ENCODE measurements at places on chromosomes 5 and 9.

- H3K27me3 ChIP-seq = no peaks in the 10 kb centered on the region
- no peak for DNase-seq
- H3K4me1 ChIP-seq = no peaks in the 10 kb centered on the region
- H3K4me3 ChIP-seq = no peak overlapping the region
Measured at GRCh38 chr9:4423207-4423610, 67.1 kb upstream of the SLC1A1 start.

GRCh38 chr9:7237473-7238246, 479.9 kb downstream of the KDM4C start:
- no peaks in the 10 kb centered on the region for H3K27me3 ChIP-seq
- peak overlapping the region; percentile 35 for H3K27ac ChIP-seq
- peaks cover 15% of the 10 kb centered on the region for H3K4me1 ChIP-seq
- H3K4me3 ChIP-seq = no peak overlapping the region
- H3K36me3 ChIP-seq = no peaks in the 10 kb centered on the region

GRCh38 chr9:108142504-108143201, 653.1 kb upstream of the KLF4 start:
- peak; percentile 20 for DNase-seq
- no peak overlapping the region for H3K4me3 ChIP-seq
- no peak overlapping the region for H3K27ac ChIP-seq
- no peaks in the 10 kb centered on the region for H3K4me1 ChIP-seq

DNA sequence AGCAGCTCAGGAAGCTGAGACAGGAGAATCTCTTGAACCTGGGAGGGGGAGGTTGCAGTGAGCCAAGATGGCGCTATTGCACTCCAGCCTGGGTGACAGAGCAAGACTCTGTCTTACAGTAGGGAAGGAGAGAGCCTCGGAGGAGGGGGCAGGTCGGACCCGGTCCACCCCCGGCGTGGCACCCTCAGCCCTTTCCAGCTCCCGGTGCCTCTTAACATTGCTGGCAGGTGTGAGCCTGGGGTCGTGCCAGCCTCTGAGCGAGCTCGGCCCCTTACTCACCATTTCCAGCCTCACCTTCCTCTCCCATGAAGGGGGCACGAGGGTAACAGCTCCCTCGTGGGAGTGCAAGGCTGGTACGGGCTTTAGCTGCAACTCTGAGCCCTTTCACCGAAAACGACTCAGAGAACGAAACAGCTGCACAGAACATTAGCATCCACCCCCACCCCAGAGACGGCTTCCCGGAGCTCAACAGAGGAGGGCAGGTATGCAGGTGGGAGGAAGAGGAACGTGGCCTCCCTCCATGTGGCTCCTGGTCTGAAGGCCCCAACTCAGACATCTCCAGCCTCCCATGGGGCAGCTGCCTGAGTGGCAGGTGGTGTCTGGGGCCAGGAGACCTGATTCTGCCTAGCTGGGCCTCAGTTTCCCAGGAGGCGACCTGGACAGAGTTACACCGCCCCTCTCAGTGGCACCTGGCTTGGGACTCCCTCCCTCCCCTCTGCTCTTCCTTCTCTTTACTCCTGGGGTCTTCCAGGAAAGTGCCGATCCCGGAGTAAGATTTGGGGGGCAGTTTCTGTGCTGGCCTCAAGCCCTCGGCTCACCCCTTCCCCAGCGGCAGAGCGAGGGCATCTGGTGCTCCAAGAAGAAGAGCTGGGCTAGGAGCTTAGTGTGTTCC, 28.5 kb upstream of the ABO start:
- no peaks in the 10 kb centered on the region for H3K27me3 ChIP-seq
- no peaks in the 10 kb centered on the region for H3K4me1 ChIP-seq
- no peaks in the 10 kb centered on the region for H3K36me3 ChIP-seq
- no peak overlapping the region for H3K27ac ChIP-seq
- H3K4me3 ChIP-seq = no peak overlapping the region
- DNase-seq = no peak

DNA sequence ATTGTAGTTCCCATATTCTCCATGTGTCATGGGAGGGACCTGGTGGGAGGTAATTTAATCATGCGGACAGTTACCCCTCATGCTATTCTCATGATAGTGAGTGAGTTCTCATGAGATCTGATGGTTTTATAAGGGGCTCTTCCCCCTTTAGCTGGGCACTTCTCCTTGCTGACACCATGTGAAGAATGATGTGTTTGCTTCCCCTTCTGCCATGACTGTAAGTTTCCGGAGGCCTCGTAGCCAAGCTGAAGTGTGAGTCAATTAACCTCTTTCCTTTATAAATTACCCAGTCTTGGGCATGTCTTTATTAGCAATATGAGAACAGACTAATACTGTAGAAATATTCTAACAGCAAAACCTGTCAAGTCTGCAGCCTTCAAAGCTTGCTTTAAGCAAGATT, 293.2 kb downstream of the CTNND2 start:
- no peak overlapping the region for H3K4me3 ChIP-seq
- no peaks in the 10 kb centered on the region for H3K4me1 ChIP-seq
- H3K36me3 ChIP-seq = no peaks in the 10 kb centered on the region
- no peaks in the 10 kb centered on the region for H3K27me3 ChIP-seq
- H3K27ac ChIP-seq = no peak overlapping the region

DNA sequence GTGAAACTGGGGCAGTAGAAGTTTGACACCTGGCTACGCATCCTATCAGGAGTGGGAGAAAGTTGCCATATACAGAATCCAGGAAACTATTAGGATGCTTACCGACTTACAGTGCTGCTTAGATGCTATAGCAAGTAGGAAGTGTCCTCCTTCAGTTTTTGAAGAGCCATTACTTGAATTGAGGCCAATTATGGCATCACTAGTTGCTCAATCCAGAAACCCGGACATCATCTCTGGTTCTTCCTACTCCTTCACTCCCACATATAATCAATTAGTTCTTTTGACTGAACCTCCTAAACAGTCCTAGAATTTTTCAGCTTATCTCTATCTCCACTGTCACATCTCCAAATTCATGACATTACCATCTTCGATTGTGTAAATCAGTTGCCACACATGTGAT, 41.8 kb upstream of the UGCG start:
- no peak overlapping the region for H3K27ac ChIP-seq
- H3K4me3 ChIP-seq = no peak overlapping the region

DNA sequence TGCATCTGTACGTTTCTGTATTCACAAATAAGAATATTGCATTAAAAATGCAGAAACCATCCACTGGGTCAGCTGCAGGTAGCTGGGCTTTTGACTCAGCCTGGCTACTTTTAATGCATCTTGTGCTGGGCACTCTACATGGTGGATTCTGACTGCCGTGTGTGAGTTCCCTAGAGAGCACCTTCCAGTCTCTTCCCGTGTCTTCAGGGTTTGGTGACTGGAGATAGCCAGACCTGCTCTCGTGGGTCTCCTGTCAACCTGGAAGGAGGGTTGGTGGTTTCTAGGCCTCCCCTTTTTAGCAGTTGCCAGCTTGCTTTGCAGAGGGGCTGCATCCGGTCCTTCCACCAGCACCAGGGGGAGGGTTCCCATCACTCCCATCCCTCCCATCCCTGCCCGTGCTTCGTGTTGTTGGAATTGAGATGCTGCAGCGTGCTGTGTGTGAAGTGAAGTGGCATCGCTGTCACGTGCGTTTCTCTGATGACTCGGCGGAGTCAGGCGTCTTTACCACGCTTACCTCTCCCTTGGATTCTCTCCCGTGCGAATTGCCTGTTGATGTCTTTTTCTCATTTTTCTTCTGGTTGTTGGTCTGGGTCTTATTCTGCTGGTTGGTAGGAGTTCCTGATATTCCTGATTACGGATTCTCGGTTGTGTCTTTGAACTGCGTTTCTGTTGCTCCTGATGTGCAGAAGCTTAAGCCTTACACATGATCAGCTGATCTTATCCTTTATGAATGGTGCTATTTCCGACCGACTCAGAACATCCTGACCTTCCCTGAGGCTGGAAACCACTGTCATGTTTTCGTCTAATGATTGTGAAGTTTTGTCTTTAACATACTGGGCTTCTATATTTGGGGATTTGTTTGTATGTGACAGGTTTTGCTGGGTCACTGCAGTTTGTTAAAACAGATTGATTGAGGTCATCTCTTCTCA, 16.9 kb downstream of the FBXW5 start:
- DNase-seq = peak; percentile 46
- peaks cover 51% of the 10 kb centered on the region for H3K36me3 ChIP-seq
- H3K27ac ChIP-seq = no peak overlapping the region

DNA sequence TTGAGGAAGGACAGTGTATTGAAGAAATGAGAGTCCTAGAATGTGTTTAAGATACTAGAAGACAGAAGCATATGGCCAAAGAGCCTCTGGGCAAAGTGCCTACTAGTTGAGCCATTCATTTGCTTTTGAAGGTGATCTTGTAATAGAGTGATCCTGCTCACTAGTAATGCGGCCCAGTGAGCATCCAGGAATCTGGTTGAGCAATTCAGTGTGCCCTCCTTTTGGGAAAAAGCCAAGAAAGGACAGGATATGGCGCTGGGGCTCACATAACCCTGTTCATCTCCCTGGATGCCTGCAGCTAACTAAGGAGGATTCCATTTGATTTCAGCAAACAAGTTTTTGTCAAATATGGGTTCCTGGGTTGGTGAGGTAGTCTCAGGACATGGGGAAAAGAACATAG, 16.3 kb downstream of the ADAM19 start:
- no peaks in the 10 kb centered on the region for H3K27me3 ChIP-seq
- no peak overlapping the region for H3K4me3 ChIP-seq
- peaks cover 5% of the 10 kb centered on the region for H3K4me1 ChIP-seq
- H3K36me3 ChIP-seq = peaks cover 73% of the 10 kb centered on the region
- no peak overlapping the region for H3K27ac ChIP-seq
- DNase-seq = peak; percentile 96

DNA sequence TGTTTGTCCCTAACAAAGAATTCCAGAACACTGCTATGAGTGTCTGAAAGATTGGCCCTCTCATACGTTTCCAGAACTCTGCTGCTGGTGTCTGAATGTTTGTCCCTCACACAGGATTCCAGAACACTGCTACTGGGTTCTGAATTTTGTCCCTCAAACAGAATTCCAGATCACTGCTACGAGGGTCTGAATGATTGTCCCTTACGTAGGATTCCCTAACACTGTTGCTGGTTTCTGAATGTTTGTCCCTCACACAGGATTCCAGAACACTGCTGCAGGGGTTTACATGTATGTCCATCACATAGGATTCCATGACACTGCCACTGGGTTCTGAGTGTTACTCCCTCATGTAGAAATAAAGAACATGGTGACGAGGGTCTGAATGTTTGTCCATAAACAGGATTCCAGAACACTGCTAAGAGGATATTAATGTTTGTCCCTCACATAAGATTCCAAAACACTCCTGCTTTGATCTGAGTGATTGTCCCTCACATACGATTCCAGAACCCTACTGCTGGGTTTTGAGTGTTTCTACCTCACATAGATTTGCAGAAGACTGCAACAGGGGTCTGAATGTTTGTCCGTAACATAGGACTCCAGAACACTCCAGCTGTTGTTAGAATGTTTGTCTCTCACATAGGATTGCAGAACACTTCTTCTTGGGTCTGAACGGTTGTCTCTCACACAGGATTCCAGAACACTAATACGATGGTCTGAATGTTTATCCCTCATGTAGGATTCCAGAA, 214.4 kb downstream of the FOXD4L6 start:
- no peaks in the 10 kb centered on the region for H3K4me1 ChIP-seq
- no peak overlapping the region for H3K27ac ChIP-seq
- H3K36me3 ChIP-seq = no peaks in the 10 kb centered on the region
- no peak for DNase-seq

GRCh38 chr5:159073026-159073425, 26.7 kb downstream of the EBF1 start:
- no peaks in the 10 kb centered on the region for H3K27me3 ChIP-seq
- no peaks in the 10 kb centered on the region for H3K4me1 ChIP-seq
- H3K36me3 ChIP-seq = no peaks in the 10 kb centered on the region
- DNase-seq = no peak
- no peak overlapping the region for H3K27ac ChIP-seq
- H3K4me3 ChIP-seq = no peak overlapping the region

DNA sequence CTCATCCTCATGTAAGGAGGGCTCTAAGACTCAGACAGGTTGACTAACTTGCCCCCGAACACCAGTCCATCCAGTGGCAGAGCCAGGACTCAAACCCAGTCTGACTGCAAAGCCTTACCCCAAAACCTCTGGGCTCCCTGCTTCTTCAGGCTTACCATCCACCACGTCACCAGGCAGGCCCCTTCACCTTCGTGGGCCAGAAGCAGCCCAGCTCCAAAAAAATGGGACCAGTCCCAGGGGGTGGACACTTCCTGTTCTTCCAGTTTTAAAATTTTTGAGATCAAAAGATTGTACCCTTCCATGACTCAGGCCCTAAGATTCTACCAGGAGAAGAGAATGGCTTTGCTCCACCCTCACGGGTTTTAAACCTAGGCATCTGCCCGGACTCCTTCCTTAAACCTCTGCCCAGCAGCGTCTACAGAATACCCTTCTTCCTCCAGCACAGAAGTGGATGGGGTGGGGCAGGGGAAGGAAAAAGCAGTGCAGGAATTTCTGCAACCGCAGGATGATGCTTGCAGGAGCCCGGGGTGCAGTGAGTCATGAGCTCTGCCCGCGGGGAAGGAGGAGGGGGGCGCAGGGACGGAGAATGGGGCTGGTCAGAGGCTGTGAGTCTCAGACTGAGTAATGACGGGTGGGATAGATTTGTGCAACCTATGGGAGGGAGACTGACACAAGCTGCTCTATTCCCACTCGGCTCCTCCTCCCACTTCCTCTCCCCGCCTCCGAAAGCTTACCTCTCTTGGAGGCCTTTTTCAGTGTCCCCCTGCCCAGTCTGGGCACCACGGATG, 50.4 kb upstream of the STXBP1 start:
- no peaks in the 10 kb centered on the region for H3K27me3 ChIP-seq
- DNase-seq = peak; percentile 98
- H3K4me3 ChIP-seq = no peak overlapping the region
- H3K4me1 ChIP-seq = peaks cover 68% of the 10 kb centered on the region
- peak overlapping the region; percentile 87 for H3K27ac ChIP-seq

- H3K4me3 ChIP-seq = no peak overlapping the region
- H3K4me1 ChIP-seq = no peaks in the 10 kb centered on the region
- H3K27me3 ChIP-seq = no peaks in the 10 kb centered on the region
- no peaks in the 10 kb centered on the region for H3K36me3 ChIP-seq
Measured at GRCh38 chr9:7304627-7304995, 495.0 kb downstream of the DMAC1 start.

DNA sequence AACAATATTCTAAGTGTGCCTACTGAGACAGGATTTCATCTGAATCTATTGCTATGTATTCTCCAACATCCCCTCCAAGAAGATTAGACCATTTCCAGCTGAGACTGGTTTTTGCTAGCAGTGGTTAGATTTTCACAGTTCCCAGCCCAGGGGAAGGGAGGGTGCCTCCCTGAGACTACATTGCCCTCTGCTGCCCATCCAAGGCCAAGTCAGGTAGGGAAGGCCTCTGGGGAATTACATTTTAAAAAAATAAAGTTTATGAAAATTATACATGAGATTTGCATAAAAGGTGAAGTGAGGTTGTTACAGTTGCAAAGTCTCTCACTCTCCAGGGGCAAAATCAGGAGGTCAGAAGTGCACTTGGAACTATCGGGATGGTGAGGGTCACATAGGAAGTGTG, 28.0 kb upstream of the SYK start:
- H3K4me3 ChIP-seq = no peak overlapping the region
- peak; percentile 17 for DNase-seq
- no peaks in the 10 kb centered on the region for H3K4me1 ChIP-seq
- H3K27ac ChIP-seq = no peak overlapping the region
- no peaks in the 10 kb centered on the region for H3K36me3 ChIP-seq

DNA sequence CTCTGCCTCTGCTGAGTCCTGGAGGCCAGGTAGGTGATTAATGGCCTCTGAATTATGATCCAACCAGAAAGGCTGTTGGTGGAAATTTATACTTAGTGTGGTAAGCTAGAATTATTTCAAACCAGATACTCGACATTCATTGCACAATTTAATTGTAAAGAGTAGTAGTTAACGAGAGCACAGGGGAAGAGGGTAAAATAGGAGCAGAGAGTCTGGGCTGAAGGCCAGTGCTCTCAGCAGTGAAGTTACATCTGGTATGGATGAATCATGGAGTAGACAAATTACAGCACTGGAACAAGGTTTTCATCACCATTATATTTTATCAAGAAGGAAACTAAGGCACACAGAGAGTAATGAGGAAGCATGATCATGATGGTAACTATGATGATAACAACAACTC, 92.5 kb downstream of the TLR4 start:
- H3K27me3 ChIP-seq = no peaks in the 10 kb centered on the region
- H3K4me1 ChIP-seq = peaks cover 3% of the 10 kb centered on the region
